ENCODE measurements at places on chromosomes 3 and 15.

- no peaks in the 10 kb centered on the region for H3K27me3 ChIP-seq
- no peak for DNase-seq
- H3K36me3 ChIP-seq: no peaks in the 10 kb centered on the region
Measured at GRCh38 chr15:97162805-97163495, 797.6 kb upstream of the ARRDC4 start.

DNA sequence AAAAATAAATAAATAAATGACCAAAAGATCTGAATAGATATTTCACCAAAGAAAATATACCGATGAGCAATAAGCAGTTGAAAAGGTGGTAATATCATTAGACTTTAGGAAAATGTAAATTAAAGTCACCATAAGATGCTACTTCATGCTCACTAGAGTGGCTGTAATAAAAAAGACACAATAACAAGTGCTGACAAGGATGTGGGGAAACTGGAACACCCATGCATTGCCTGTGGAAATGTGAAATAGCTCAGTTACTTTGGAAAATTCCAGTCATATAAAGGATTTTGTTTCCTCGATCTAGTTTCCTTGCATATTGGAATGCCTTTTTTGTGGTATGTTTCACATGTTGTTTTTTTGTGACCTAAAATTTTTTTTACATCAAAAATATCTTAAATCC, 36.0 kb upstream of the LRIG1 start:
- H3K27me3 ChIP-seq: no peaks in the 10 kb centered on the region
- no peak overlapping the region for H3K27ac ChIP-seq
- DNase-seq: no peak
- no peak overlapping the region for H3K4me3 ChIP-seq

DNA sequence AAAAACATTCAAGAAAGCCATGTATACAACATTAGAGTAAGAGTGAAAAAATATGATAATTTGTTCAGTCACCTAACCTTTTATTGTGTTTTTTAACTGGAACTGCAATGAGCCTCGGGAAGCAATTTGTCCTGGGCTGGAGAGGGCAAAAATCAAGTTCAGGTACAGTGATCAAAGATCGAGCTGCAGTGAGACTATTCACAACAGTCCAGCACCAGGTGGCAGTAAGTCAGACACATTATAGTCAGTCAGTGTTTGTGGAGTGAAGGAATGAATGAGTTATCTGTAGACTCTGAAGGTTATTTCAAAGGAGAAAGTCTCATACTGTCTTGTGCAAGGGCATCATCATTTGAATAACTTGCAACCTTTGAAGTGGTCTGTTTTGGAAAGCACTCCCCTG, 116.6 kb downstream of the CHDH start:
- H3K27ac ChIP-seq: peak overlapping the region; percentile 21
- H3K27me3 ChIP-seq: peaks cover 4% of the 10 kb centered on the region
- no peaks in the 10 kb centered on the region for H3K36me3 ChIP-seq
- no peak overlapping the region for H3K4me3 ChIP-seq
- no peak for DNase-seq

DNA sequence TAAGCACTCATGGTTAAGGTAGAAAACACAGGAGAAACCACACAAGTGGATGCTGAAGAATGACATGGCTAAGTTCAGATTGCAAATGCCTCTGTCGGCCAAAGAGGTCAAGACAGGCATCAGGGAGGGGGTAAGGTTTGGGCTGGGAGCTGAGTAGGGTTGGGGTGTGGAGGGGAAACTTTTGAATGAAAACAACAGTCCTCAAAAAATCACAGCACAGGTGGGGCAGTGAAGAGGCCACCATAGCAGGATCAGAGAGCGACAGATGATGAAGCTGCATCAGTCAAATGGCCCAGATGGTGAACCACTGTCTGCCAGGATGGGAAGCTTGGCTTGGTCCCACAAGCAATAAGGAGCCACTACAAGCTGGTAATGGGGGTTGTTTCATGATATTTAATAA, 74.9 kb downstream of the ADCY5 start:
- no peak for DNase-seq
- peaks cover 9% of the 10 kb centered on the region for H3K4me1 ChIP-seq
- peaks cover 9% of the 10 kb centered on the region for H3K27me3 ChIP-seq
- peaks cover 8% of the 10 kb centered on the region for H3K36me3 ChIP-seq

DNA sequence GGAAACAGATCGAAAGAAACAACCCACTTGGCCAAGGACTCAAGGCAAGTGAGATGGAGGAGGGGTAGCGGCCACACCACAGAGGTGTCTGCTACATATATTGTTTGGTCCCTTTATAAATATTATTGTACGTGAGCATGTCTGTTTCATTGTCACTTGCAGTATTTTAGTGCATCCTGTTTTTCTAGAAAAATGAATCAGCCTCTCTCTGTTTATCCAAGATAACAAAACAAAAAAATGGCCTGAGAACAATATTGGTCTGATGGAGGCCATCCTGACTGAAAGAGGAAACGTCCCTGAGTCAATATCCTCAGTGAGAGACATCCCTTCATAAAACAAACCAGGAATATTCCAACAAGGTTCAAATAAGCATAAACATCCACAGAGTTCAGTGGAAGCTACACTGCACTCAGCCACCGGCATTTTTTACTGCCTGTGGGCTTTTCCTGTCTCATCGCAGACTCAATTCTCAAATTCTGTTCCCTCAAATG, 42.0 kb downstream of the WWTR1 start:
- H3K4me1 ChIP-seq: peaks cover 6% of the 10 kb centered on the region
- H3K36me3 ChIP-seq: no peaks in the 10 kb centered on the region
- no peak overlapping the region for H3K4me3 ChIP-seq

GRCh38 chr3:182728238-182728637, 65.1 kb upstream of the ATP11B start:
- no peaks in the 10 kb centered on the region for H3K36me3 ChIP-seq
- no peak overlapping the region for H3K4me3 ChIP-seq
- no peaks in the 10 kb centered on the region for H3K27me3 ChIP-seq
- DNase-seq: no peak

DNA sequence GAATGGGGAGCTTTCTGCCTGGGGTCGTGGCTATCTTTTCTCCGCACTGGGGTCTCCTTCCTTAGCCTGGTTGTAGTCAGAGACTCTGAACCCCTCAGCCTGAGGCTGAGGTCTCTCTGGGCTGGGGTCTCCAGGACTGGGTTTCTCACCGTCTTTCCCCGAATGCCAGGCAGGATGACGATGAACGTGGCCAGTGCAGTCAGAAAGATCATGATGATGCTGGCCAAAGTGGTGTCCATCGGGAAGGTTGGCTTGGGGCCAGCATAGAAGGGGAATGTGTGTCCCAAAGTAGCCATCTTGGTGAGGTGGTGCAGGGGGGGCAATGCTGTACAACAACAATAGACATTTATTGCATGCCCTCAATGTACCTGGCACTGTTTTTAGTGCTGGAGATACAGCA, 7.0 kb downstream of the DUOXA1 start:
- no peak overlapping the region for H3K4me3 ChIP-seq
- DNase-seq: no peak
- H3K27ac ChIP-seq: no peak overlapping the region
- no peaks in the 10 kb centered on the region for H3K36me3 ChIP-seq

- peaks cover 12% of the 10 kb centered on the region for H3K27me3 ChIP-seq
- H3K36me3 ChIP-seq: peaks cover 8% of the 10 kb centered on the region
- H3K27ac ChIP-seq: peak overlapping the region; percentile 39
- DNase-seq: no peak
- H3K4me3 ChIP-seq: peak overlapping the region; percentile 90
- peaks cover 5% of the 10 kb centered on the region for H3K4me1 ChIP-seq
Measured at GRCh38 chr3:194488055-194488742, 1.4 kb upstream of the ATP13A3 start.

DNA sequence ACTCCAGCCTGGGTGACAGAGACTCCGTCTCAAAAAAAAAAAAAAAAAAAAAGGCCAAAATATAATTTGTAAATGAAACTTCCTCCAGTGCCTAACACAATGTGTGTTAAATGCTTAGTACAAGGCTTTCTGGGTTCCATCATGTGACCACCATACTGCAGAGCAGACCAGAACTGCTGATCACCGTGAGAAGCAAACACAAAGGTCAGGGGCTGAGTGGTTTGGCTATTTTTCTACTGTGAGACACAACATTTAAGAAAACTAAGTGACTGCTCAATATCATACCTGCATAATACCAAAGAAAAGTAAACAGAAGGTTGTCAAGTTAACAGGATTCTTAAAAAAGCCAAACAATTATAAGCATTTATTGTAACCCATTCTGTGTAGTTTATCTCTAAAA, 13.2 kb downstream of the ABCC5 start:
- DNase-seq: no peak
- H3K4me3 ChIP-seq: no peak overlapping the region
- no peak overlapping the region for H3K27ac ChIP-seq
- H3K4me1 ChIP-seq: peaks cover 19% of the 10 kb centered on the region
- H3K36me3 ChIP-seq: no peaks in the 10 kb centered on the region
